Gastroesophageal sphincter (tissue), 4 donors: ENCODE measurements at places on chromosomes 6 and 20. TPM values are rescaled to one million over a fixed set of nuclear protein-coding genes. Genes with fewer than 3 reads are reported as not detected.

BTN3A1 gene
- total RNA-seq = 7.8 TPM

RNF182 gene
- not detected for total RNA-seq

ARMH2 gene
- total RNA-seq = not detected

CD93 gene
- total RNA-seq = 50.8 TPM

RMND1 gene
- 14.7 TPM for total RNA-seq

IL17F gene
- not detected for total RNA-seq

TBC1D20 gene
- 39.6 TPM for total RNA-seq

SLC22A23 gene
- 8.2 TPM for total RNA-seq

EGFL8 gene
- total RNA-seq = 5.0 TPM

DZANK1 gene
- 1.4 TPM for total RNA-seq

TNNC2 gene
- total RNA-seq = not detected

MUC21 gene
- total RNA-seq = 1.4 TPM

HAO1 gene
- total RNA-seq = not detected

EYA2 gene
- total RNA-seq = 3.8 TPM
